ENCODE measurements at places on chromosomes 7 and 10. TPM values are rescaled to one million over a fixed set of nuclear protein-coding genes. Genes with fewer than 3 reads are reported as not detected.

GRCh38 chr7:87234949-87235348 lies 15.4 kb upstream of the TMEM243 start:
- no peaks in the 10 kb centered on the region for H3K36me3 ChIP-seq
- H3K27me3 ChIP-seq = peaks cover 12% of the 10 kb centered on the region
- DNase-seq = no peak
- no peak overlapping the region for H3K4me3 ChIP-seq

GRCh38 chr7:29288181-29289091 lies 93.9 kb downstream of the CHN2 start:
- no peaks in the 10 kb centered on the region for H3K36me3 ChIP-seq
- H3K27ac ChIP-seq = no peak overlapping the region
- no peak for DNase-seq

DNA sequence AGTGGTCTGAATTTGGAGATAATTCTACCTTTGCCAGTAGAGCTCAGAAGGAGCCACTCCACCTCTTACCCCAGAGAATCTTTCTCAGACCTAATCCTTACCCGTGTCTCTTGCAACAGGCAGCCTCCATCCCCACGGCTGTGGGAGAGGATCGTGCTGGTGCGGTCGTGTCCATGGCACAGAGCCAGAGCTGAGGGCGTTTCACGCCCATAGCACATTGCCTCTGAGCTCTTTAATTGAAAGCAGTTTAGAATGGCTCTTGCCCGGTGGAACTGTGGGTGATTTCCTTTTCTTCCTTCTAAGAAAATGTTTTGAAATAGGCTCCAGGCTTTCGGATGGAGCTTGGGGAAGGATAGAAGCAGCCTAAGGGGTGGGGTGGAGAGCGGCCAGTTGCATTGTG lies 41.5 kb downstream of the PRF1 start:
- H3K36me3 ChIP-seq = no peaks in the 10 kb centered on the region
- H3K4me1 ChIP-seq = peaks cover 25% of the 10 kb centered on the region
- H3K27ac ChIP-seq = no peak overlapping the region
- no peaks in the 10 kb centered on the region for H3K27me3 ChIP-seq
- DNase-seq = no peak

DNA sequence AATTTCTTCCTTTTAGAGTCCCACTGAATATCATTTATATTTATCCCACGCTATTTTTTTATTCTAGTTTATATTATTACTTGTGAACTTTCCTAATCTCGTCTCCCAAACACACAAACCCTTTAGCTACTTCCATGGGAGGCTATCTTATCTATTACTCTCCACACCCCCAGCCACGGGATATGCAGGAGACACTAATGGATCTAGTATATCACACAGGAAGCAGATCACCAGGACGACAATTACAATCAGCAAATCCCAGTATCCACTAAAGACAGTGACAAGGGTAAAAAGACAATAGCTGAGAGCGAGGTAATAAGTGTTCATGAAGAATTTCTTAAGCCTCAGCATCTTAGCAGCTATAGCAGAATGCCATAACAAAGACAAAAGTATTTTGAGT lies 3.8 kb upstream of the AKR1E2 start:
- H3K27ac ChIP-seq = no peak overlapping the region
- no peak for DNase-seq
- peaks cover 7% of the 10 kb centered on the region for H3K4me1 ChIP-seq

GRCh38 chr7:102024769-102025391 lies 207.5 kb downstream of the CUX1 start:
- H3K4me3 ChIP-seq = no peak overlapping the region

DNA sequence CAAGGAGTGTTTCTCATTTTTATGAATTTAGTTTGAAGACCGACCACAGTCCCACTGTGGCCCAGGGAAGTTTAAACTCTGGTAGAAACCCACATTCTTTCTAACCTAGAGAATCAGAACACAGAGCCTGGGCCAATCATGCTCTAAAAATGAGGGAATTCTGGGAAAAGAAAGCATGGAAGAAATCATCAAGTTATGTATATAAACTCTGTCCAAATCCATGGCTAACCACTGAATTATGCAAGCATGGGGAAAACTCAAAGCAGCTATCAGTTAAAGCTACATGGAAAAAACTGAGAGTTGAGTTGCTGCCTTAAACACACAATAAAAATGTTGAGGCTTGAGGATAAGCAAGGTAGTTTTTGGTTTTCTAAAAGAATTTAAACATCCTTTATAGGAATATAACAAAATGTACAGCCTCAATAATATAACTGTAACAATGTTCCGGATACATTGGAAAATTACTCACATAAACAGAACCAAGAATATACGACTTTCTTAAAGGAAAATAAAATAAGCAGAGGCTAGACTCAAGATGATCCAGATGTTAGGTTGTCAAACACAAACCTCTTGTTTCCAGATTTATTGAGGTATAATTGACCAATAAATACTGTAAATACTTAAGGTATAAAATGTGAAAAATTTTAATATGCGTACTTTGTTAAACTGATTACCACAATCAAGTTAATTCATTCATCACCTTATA lies 311.2 kb upstream of the GNAI1 start:
- no peaks in the 10 kb centered on the region for H3K27me3 ChIP-seq
- H3K27ac ChIP-seq = no peak overlapping the region
- H3K4me3 ChIP-seq = no peak overlapping the region

- H3K4me1 ChIP-seq = no peaks in the 10 kb centered on the region
- DNase-seq = no peak
- H3K4me3 ChIP-seq = no peak overlapping the region
- H3K27ac ChIP-seq = no peak overlapping the region
- no peaks in the 10 kb centered on the region for H3K36me3 ChIP-seq
Measured at GRCh38 chr7:132292803-132293202, 283.5 kb downstream of the PLXNA4 start.

- no peaks in the 10 kb centered on the region for H3K27me3 ChIP-seq
- H3K4me1 ChIP-seq = no peaks in the 10 kb centered on the region
- H3K27ac ChIP-seq = no peak overlapping the region
- no peak overlapping the region for H3K4me3 ChIP-seq
- no peak for DNase-seq
- H3K36me3 ChIP-seq = no peaks in the 10 kb centered on the region
Measured at GRCh38 chr7:148191391-148192065, 399.0 kb upstream of the C7orf33 start.

- no peaks in the 10 kb centered on the region for H3K27me3 ChIP-seq
- H3K4me3 ChIP-seq = no peak overlapping the region
- H3K4me1 ChIP-seq = no peaks in the 10 kb centered on the region
- no peak for DNase-seq
Measured at GRCh38 chr10:81575036-81575435, 300.0 kb upstream of the NRG3 start.

- no peak overlapping the region for H3K4me3 ChIP-seq
- H3K27ac ChIP-seq = no peak overlapping the region
- H3K27me3 ChIP-seq = no peaks in the 10 kb centered on the region
- no peak for DNase-seq
- no peaks in the 10 kb centered on the region for H3K4me1 ChIP-seq
Measured at GRCh38 chr7:117176206-117176605, 146.7 kb downstream of the WNT2 start.

DNA sequence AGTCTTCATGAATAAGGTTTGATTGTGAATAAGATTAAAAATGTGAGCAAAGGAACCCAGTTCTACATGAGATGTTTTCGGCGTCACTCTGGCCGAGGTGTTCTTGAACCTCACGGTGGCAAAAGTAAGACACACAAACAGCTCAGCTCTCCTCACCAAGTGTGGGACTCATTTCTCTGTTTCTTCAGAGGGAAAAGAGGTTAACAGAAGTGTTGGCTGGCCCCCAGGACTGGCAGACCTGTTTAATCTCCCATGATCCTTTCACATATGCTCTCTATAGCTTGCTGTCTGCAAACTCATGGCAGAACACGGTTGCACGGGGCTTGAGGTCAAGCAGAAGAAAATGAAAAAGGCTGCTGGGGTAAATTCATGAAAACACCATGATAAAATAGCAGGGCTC lies 394.4 kb downstream of the CALN1 start:
- no peaks in the 10 kb centered on the region for H3K27me3 ChIP-seq
- H3K36me3 ChIP-seq = no peaks in the 10 kb centered on the region
- no peak for DNase-seq
- no peak overlapping the region for H3K4me3 ChIP-seq
- H3K27ac ChIP-seq = no peak overlapping the region
- no peaks in the 10 kb centered on the region for H3K4me1 ChIP-seq

DNA sequence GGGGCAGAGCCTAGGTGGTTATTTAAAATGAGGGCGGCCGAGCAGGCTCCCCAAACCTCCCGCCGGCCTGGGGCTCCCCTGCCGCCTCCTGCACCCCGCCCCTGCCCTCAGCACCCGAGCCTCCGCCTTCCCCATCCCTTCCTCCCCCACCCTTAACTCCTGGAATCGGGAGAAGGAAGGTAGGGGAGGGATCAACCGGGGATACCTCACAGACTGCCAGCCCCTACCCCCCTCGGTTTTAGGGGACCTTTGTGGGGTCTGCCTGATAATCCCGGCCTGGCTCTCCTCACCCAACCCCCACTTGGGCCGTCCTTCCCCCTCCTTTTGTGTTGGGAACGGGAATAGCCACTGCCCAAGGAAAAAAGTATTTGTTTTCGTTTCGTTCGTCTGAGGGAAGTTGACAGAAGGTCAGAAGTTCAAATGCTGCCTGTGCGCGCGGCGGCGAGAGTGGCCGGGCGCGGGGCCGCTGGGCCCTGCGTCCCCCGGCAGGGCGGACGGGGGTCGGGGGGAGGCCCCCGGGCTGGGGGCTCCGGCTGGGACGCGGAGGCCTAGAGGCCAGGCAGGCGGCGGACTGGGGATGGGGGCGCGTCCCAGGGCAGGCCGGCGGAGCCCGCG lies 2.8 kb downstream of the SHH start:
- no peaks in the 10 kb centered on the region for H3K36me3 ChIP-seq
- DNase-seq = no peak
- H3K27ac ChIP-seq = no peak overlapping the region
- H3K4me3 ChIP-seq = no peak overlapping the region

DNA sequence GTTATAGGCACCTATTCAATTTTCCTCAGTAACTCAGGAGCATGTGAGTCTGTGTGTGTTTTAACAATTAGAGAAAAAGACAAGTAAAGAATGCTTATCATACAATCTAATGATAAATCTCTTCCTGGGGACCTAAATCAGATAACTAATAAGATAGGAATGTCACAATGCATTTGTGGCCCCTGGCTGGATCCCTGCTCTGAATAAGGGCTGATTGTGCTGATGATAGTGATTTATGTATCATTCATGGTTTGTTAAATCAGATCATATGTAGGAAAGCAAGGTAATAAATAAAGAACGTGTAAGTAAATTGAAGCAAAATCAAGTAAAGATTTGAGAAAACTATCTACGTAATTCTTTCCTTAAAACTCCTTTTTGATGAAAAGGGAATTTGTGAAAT lies 145.9 kb downstream of the C7orf25 start:
- DNase-seq = no peak
- no peak overlapping the region for H3K4me3 ChIP-seq
- H3K4me1 ChIP-seq = peaks cover 5% of the 10 kb centered on the region
- peaks cover 41% of the 10 kb centered on the region for H3K27me3 ChIP-seq
- no peaks in the 10 kb centered on the region for H3K36me3 ChIP-seq

DNA sequence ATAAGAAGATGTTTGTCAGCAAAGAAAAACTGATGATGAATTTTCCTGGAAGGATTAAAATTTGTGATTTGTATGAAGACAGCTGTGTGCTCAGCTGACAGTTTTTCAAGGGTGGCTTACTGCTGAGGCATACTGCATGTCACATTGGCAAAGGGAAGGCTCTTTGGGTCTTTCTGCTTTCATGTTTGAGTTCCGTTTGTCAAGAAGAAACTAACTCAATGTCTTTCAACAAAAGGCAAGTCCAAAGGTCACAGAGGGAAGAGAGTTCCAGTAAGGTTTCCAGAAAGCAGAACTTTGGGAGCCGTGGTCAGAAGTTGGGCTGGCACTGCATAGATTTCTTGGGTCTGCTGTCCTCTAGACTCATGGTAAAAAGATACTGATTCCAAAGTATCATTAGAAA lies 16.9 kb downstream of the DYDC2 start:
- H3K4me3 ChIP-seq = no peak overlapping the region
- H3K36me3 ChIP-seq = no peaks in the 10 kb centered on the region
- no peak overlapping the region for H3K27ac ChIP-seq
- H3K27me3 ChIP-seq = no peaks in the 10 kb centered on the region
- H3K4me1 ChIP-seq = peaks cover 5% of the 10 kb centered on the region

- no peak overlapping the region for H3K27ac ChIP-seq
- H3K36me3 ChIP-seq = peaks cover 8% of the 10 kb centered on the region
- no peaks in the 10 kb centered on the region for H3K27me3 ChIP-seq
- no peak for DNase-seq
- H3K4me1 ChIP-seq = peaks cover 13% of the 10 kb centered on the region
Measured at GRCh38 chr7:151314401-151314800, 27.2 kb upstream of the NUB1 start.

DNA sequence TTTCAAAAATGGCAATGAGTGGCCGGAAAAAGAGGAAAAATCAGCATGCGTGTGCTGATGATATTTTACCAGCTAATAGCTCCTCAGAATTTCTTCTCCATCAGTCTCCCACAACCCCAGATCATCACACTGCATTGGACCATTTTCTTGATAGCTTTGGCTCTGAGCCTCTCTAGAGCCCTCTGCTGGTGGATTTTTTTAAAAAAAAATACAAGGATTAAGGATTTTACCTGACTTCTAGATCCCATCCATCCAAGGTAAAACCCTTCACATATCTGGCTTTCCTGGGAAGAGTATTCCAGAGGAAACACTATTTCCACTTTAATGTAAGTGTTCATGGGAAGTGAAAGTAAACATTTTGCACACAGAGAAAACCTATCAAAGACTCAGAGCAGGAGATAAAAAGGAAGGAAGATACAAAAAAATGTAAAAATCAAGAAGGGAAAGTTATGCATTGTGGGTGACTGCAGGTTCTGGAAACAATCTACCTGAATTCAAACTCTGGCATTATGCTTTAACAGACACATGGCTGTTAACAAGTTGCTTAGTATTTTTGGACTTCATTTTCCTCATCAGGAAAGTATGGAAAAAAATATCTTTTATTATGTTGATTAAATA lies 380.9 kb downstream of the LRRTM3 start:
- H3K36me3 ChIP-seq = no peaks in the 10 kb centered on the region
- no peak for DNase-seq
- H3K4me1 ChIP-seq = no peaks in the 10 kb centered on the region
- H3K27ac ChIP-seq = no peak overlapping the region

- H3K27ac ChIP-seq = no peak overlapping the region
- no peak overlapping the region for H3K4me3 ChIP-seq
- no peaks in the 10 kb centered on the region for H3K4me1 ChIP-seq
- no peaks in the 10 kb centered on the region for H3K36me3 ChIP-seq
- H3K27me3 ChIP-seq = peaks cover 9% of the 10 kb centered on the region
Measured at GRCh38 chr10:94316560-94316959, 46.2 kb downstream of the NOC3L start.

GRCh38 chr7:133586253-133586652 lies 333.4 kb downstream of the EXOC4 start:
- H3K4me1 ChIP-seq = no peaks in the 10 kb centered on the region
- no peaks in the 10 kb centered on the region for H3K27me3 ChIP-seq
- no peak overlapping the region for H3K27ac ChIP-seq
- no peaks in the 10 kb centered on the region for H3K36me3 ChIP-seq

- H3K27ac ChIP-seq = no peak overlapping the region
- H3K27me3 ChIP-seq = no peaks in the 10 kb centered on the region
- DNase-seq = no peak
- H3K36me3 ChIP-seq = no peaks in the 10 kb centered on the region
- no peaks in the 10 kb centered on the region for H3K4me1 ChIP-seq
Measured at GRCh38 chr7:137073571-137074325, 205.3 kb downstream of the CHRM2 start.

Gene ARF5
- total RNA-seq = 114 TPM

Gene CEP55
- total RNA-seq = 55.8 TPM

Gene KCP
- not detected for total RNA-seq

Gene BPGM
- total RNA-seq = 22.3 TPM

Gene PRKRIP1
- total RNA-seq = 35.7 TPM

Gene PILRB
- 43.6 TPM for total RNA-seq

Gene SHH
- total RNA-seq = 0.10 TPM

Data from activated T-cell treated with anti-CD3 and anti-CD28 coated beads, Interleukin-2, amount 50 U/mL, for 72 hours (primary cell).